Neural cell (in vitro differentiated cells): ENCODE measurements at places on chromosomes 3 and 15. TPM values are rescaled to one million over a fixed set of nuclear protein-coding genes. Genes with fewer than 3 reads are reported as not detected.

Gene ADAMTS9
- 0.32 and 1.2 TPM in 2 replicates for polyA plus RNA-seq

Gene EXD1
- polyA plus RNA-seq = 0.40 TPM in 1 of 2 replicates, not detected in the other

Gene ZBTB47
- 4.8 and 5.1 TPM in 2 replicates for polyA plus RNA-seq

Gene HESX1
- polyA plus RNA-seq = 1.3 and 4.8 TPM in 2 replicates

Gene CKMT1A
- 8.7 and 14.0 TPM in 2 replicates for polyA plus RNA-seq

Gene ABHD5
- polyA plus RNA-seq = 26.6 and 31.6 TPM in 2 replicates

Gene WDR72
- polyA plus RNA-seq = 0.05 TPM in 1 of 2 replicates, not detected in the other

Gene RAB43
- 0.57 TPM in 1 of 2 replicates, not detected in the other for polyA plus RNA-seq

Gene TRAT1
- 0.90 TPM in 1 of 2 replicates, not detected in the other for polyA plus RNA-seq

Gene CELF6
- 68.6 and 90.1 TPM in 2 replicates for polyA plus RNA-seq

Gene BRK1
- 265 and 314 TPM in 2 replicates for polyA plus RNA-seq

Gene CEP19
- 37.9 and 43.1 TPM in 2 replicates for polyA plus RNA-seq

Gene LDHAL6B
- not detected in 2 replicates for polyA plus RNA-seq

Gene ALDH1A2
- 0.24 and 0.72 TPM in 2 replicates for polyA plus RNA-seq

Gene RHOV
- polyA plus RNA-seq = 1.9 and 2.8 TPM in 2 replicates

Gene SPTBN5
- 0.01 and 0.04 TPM in 2 replicates for polyA plus RNA-seq

Gene GOLGA6A
- 0.50 TPM in 2 replicates for polyA plus RNA-seq

Gene CIDEC
- not detected in 2 replicates for polyA plus RNA-seq

Gene ANKRD63
- 2.1 TPM in 1 of 2 replicates, not detected in the other for polyA plus RNA-seq

Gene COLQ
- 9.5 and 9.7 TPM in 2 replicates for polyA plus RNA-seq

Gene TTLL13
- 0.33 TPM in 1 of 2 replicates, not detected in the other for polyA plus RNA-seq

Gene GOLGA8H
- polyA plus RNA-seq = 0.14 TPM in 1 of 2 replicates, not detected in the other

Gene PLIN1
- polyA plus RNA-seq = 0.08 TPM in 1 of 2 replicates, not detected in the other

Gene NR1I2
- polyA plus RNA-seq = 0.53 and 0.72 TPM in 2 replicates

Gene NEO1
- 52.5 and 57.0 TPM in 2 replicates for polyA plus RNA-seq

Gene SORD
- 16.5 and 17.7 TPM in 2 replicates for polyA plus RNA-seq

Gene CTXN2
- polyA plus RNA-seq = 0.54 and 0.69 TPM in 2 replicates

Gene SCN5A
- 0.24 TPM in 1 of 2 replicates, not detected in the other for polyA plus RNA-seq

Gene ARL8B
- polyA plus RNA-seq = 94.5 and 103 TPM in 2 replicates

Gene FBXL2
- 82.0 and 93.0 TPM in 2 replicates for polyA plus RNA-seq

Gene GORASP1
- polyA plus RNA-seq = 55.6 and 89.1 TPM in 2 replicates

Gene KBTBD8
- polyA plus RNA-seq = 4.7 and 5.0 TPM in 2 replicates
